ENCODE measurements at places on chromosomes 5 and 9. TPM values are rescaled to one million over a fixed set of nuclear protein-coding genes. Genes with fewer than 3 reads are reported as not detected.

- H3K27ac ChIP-seq = no peak overlapping the region
- peaks cover 4% of the 10 kb centered on the region for H3K4me1 ChIP-seq
- H3K27me3 ChIP-seq = no peaks in the 10 kb centered on the region
- DNase-seq = no peak
Observed at GRCh38 chr9:109974918-109975276, 194.9 kb downstream of the PALM2AKAP2 start.

- H3K36me3 ChIP-seq = peaks cover 19% of the 10 kb centered on the region
- no peak for DNase-seq
- no peaks in the 10 kb centered on the region for H3K4me1 ChIP-seq
- H3K27ac ChIP-seq = no peak overlapping the region
Observed at GRCh38 chr9:98730871-98731270, 22.1 kb upstream of the GABBR2 start.

- no peaks in the 10 kb centered on the region for H3K36me3 ChIP-seq
- no peak for DNase-seq
- H3K27ac ChIP-seq = no peak overlapping the region
- H3K4me1 ChIP-seq = no peaks in the 10 kb centered on the region
Observed at GRCh38 chr5:146851133-146851532, 27.4 kb downstream of the PPP2R2B start.

DNA sequence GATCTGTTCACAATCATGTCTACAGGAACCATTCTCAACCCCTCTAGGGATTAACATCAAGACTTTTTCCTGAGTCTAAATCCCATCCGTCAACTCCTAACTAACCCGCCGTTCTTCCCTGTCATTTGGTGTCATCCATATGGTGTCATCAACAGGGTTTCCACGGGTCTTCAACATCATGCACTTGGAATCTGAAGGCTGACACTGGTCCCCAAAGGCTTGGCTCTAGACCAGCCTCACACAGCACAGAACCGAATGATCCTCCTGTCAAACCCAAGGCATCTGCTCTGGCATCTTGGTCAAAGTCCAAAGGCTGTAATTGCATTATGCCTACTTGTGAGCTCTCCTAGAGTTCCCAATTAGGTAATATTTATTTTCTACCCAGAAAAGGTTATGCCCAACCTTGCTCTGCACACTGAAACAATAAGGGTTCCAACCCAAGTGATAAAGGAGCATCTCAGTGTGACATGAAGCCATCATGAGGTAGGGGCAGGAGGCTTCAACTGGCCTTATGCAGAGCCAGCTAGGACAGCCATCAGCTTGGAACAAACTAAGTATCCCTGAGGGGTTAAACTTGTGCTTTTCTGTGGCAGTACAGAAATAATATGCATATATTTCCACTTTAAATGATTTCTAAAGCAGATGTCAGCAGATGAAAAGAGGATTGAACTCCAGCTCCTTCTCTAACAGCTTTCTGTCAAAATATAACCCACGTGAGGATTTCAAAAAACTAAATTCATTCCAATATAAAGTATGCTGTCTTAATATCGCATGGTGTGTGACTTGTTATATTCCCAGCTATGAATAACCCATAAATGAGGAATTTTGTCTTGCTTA, 13.9 kb downstream of the ENC1 start:
- peaks cover 6% of the 10 kb centered on the region for H3K4me1 ChIP-seq
- no peaks in the 10 kb centered on the region for H3K27me3 ChIP-seq
- DNase-seq = no peak
- peaks cover 11% of the 10 kb centered on the region for H3K36me3 ChIP-seq
- no peak overlapping the region for H3K27ac ChIP-seq

- no peaks in the 10 kb centered on the region for H3K4me1 ChIP-seq
- peaks cover 3% of the 10 kb centered on the region for H3K27me3 ChIP-seq
- H3K27ac ChIP-seq = no peak overlapping the region
- no peaks in the 10 kb centered on the region for H3K36me3 ChIP-seq
- H3K4me3 ChIP-seq = no peak overlapping the region
- no peak for DNase-seq
Observed at GRCh38 chr5:177364159-177364962, 6.6 kb downstream of the RGS14 start.

DNA sequence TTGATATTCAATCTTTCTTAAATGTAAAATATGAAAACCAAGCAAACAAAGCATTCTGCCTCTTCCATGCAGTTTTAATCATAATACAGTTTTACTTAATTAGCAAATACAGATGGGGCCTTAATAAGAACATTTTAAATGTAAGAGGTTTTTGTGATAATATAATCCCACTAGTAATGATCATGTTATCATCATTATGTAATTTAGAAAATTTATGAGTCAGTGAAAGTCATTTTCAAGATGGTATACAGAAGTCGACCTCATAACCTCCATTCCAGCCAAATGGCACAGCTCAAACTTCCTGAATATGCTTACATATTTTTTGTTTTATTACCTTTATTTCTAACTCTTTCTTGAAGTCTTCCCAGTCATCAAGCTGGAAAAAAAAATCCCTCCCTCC, 102.2 kb upstream of the GNA14 start:
- no peak for DNase-seq
- no peak overlapping the region for H3K4me3 ChIP-seq
- peaks cover 19% of the 10 kb centered on the region for H3K4me1 ChIP-seq
- no peaks in the 10 kb centered on the region for H3K36me3 ChIP-seq
- no peaks in the 10 kb centered on the region for H3K27me3 ChIP-seq

DNA sequence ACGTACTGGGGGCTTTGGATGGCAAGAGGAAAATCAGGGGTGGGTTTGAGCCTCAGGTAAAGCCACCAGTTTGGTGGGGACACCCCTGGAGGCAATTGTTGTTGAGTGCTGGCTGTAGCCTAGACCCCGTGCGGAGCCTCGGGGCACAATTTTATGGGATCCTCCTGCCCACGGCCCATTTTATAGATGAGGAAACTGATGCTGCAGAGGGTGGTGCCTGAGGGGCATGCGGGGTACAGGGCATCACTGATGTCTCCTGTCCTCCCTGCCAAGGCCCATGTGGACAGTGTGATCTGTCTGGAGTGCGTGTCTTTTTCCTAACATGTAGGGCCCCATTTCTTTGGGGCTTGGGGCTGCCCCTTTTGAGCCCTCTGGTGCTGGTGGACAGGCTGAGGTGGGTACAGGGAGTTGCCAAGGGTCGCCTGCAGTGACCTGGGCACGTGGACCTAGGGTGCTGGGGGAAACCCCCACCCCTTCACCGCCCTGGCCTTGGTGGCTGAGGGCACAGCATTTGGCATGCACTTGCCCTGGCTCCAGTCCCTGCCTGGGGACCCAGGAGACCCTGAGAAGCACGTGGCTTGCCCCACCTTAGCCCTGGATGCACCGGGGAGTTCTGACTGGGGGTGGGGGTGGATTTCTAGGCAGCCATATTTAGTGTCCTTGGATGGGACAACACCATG, 22.1 kb downstream of the WNK2 start:
- H3K27ac ChIP-seq = no peak overlapping the region
- no peaks in the 10 kb centered on the region for H3K27me3 ChIP-seq
- no peak overlapping the region for H3K4me3 ChIP-seq

- H3K36me3 ChIP-seq = no peaks in the 10 kb centered on the region
- H3K27me3 ChIP-seq = no peaks in the 10 kb centered on the region
- peaks cover 14% of the 10 kb centered on the region for H3K4me1 ChIP-seq
Observed at GRCh38 chr5:35244171-35244570, 13.9 kb upstream of the PRLR start.

DNA sequence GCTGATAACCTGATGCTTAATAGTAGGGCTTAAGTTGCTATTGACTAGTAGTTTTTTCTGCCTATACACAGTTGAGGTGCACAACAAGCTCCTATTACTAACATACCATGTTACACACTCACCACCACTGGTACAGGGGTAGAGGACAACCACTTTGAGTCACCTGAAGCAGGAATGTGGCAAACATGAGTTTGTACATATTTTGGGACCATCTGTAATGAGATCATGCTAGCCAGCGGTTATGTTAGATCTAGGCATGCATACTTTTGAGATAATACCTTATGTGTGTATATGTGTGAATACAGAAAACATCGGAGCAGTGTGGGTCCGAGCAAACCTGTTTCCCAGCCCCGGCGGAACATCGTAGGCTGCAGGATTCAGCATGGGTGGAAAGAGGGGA, 72.8 kb upstream of the NXNL2 start:
- H3K4me3 ChIP-seq = no peak overlapping the region
- no peaks in the 10 kb centered on the region for H3K27me3 ChIP-seq
- no peak overlapping the region for H3K27ac ChIP-seq
- H3K36me3 ChIP-seq = peaks cover 12% of the 10 kb centered on the region
- H3K4me1 ChIP-seq = no peaks in the 10 kb centered on the region

- no peak for DNase-seq
- H3K27me3 ChIP-seq = no peaks in the 10 kb centered on the region
- no peak overlapping the region for H3K27ac ChIP-seq
- H3K4me3 ChIP-seq = no peak overlapping the region
- no peaks in the 10 kb centered on the region for H3K36me3 ChIP-seq
Observed at GRCh38 chr9:6632516-6633183, 12.9 kb downstream of the GLDC start.

- H3K36me3 ChIP-seq = no peaks in the 10 kb centered on the region
- DNase-seq = no peak
- H3K27me3 ChIP-seq = no peaks in the 10 kb centered on the region
- peaks cover 13% of the 10 kb centered on the region for H3K4me1 ChIP-seq
- H3K27ac ChIP-seq = no peak overlapping the region
Observed at GRCh38 chr9:89409466-89409865, 88.4 kb downstream of the SEMA4D start.

GRCh38 chr5:5430136-5430535, 7.7 kb downstream of the ICE1 start:
- no peaks in the 10 kb centered on the region for H3K4me1 ChIP-seq
- DNase-seq = no peak
- no peaks in the 10 kb centered on the region for H3K27me3 ChIP-seq
- no peak overlapping the region for H3K27ac ChIP-seq

DNA sequence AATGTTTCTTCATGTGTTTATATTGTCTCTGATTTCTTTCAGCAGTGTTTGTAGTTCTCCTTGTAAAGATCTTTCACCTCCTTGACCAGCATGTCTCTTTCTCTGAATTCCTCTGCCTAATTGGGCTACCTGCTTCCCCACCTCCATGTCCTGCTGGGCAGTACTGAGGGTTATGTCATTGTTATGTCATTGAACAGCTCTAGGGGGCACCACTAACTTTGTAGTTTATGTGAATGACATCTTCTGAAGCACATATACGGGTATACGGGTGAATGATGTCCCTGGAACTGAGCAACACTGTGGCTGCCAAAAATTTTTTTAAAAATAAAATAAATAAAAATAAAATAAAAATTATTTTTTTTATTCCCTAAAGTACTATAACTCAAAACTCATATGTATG, 16.9 kb upstream of the SNCAIP start:
- H3K4me1 ChIP-seq = peaks cover 15% of the 10 kb centered on the region
- DNase-seq = no peak
- H3K27me3 ChIP-seq = no peaks in the 10 kb centered on the region

DNA sequence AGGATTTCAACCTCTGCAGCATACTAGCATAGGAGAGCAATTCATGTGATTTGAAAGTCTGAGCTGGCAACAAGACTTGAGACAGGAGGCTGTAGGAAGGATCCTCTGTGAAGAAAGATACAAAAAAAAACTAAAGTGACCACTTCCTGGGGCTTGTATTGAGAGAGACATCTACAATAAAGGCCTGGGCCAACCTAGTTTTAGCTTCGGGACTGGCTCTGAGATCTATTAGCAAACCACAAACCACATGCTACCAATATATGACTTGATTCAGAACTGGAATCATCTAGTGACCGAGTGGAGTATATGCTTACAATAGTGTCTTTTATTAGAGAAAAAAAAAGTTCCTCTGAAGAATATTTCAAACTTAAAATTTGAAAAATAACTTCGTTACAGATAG, 1448.9 kb upstream of the CDH6 start:
- H3K4me1 ChIP-seq = no peaks in the 10 kb centered on the region
- H3K36me3 ChIP-seq = no peaks in the 10 kb centered on the region
- H3K27me3 ChIP-seq = no peaks in the 10 kb centered on the region

ECPAS gene
- 71.5 TPM for total RNA-seq

F2R gene
- 13.9 TPM for total RNA-seq

SLC6A19 gene
- not detected for total RNA-seq

MYORG gene
- 12.2 TPM for total RNA-seq

IL3 gene
- total RNA-seq = not detected

SHC3 gene
- total RNA-seq = 19.2 TPM

PRR7 gene
- total RNA-seq = 2.9 TPM

Measured in lung (tissue), 17 donors.